ENCODE measurements at places on chromosomes 7 and 10. TPM values are rescaled to one million over a fixed set of nuclear protein-coding genes. Genes with fewer than 3 reads are reported as not detected.

The MORN4 gene
- polyA plus RNA-seq = 16.4 TPM

DNA sequence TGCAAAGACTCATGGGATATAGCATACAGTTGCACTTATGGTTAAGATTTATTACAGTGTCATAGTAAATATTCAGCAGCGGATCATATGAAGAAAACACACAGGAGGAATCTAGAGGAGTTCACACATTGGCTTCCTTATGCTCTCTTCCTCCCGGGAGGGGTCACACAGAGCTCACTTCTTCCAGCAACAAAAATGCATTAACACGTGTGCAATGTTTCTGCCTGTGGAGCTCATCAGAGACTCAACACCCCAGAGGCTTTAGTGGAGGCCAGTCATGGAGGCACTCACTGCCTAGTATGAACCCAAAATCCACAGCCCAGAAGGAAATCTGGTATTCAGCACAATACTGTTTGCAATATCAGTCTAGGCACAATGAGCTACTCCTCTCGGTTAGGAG, 202.8 kb upstream of the PRSS1 start:
- no peak for DNase-seq

The ARHGAP22 gene
- 6.4 TPM for polyA plus RNA-seq

GRCh38 chr10:21318540-21319167, 206.8 kb downstream of the SKIDA1 start:
- DNase-seq = no peak

The OR2A5 gene
- not detected for polyA plus RNA-seq

DNA sequence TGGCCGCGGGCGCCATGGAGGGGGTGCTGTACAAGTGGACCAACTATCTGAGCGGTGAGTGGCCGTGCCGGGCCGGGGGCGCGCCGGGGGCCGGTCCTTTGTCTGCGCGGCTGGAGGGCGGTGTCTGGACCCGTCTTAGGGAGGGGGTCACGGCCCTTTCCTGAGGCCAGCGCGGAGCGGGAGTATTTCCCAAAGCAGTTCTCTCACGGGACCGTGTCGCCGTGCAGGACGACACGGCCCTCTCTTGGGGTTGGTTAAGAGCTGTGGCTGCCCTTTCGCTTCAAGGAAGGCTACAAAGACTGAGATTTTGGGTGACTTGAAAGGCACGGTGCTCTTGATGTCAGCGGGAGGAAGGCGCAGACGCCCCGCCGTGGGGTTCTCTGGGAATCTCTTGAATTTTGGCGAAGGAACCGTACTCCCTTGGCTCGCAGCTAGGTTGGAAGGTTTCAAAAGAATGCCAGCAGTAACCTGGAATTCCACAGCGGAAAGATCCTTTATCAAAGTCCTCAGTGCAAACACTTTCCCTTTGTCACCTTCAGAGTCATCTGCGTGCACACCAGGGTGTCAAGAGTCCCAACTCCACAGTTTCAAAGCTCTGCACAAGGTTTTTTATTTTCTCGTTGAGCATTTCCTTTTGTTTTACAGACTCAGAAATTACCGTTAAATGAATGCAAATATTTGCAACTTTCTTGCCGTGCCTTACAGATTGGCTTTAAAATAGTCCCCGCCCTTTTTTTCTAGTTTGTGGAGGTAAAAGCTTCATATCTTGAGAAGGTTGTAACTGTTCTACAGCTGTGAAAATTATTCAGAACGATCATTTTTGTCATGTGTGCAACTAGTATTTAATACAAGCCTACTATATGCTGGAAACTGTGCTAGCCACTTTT, 780 bp downstream of the PLEKHA8 start:
- no peak for DNase-seq

The COL13A1 gene
- 9.8 TPM for polyA plus RNA-seq

The CCZ1 gene
- 45.2 TPM for polyA plus RNA-seq

DNA sequence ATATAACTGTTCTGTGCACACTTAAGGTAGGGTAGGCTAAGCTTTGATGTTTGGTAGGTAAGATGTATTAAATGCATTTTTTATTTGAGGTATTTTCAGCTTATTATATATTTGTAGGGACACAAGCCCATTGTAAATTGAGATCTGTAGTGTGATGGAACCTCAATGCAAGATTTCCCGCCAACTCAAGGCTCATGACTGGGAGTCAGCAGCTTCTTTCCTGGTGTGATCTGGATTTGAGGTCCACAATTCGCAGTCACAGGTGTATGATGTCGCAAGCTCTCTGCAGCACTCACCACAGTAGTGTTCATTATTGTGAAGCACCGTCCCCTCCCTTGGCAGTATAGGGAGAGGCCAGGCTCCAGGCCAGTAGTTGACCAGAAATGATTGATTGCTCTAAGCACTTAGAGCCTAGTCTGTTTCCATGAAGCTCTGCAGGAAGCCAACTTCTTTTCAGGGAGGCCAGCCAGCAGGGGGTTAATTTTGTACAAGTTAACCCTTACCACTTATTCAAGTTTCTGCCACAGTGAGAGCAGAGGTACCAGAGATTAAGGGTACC, 54.9 kb downstream of the SEM1 start:
- DNase-seq = no peak

DNA sequence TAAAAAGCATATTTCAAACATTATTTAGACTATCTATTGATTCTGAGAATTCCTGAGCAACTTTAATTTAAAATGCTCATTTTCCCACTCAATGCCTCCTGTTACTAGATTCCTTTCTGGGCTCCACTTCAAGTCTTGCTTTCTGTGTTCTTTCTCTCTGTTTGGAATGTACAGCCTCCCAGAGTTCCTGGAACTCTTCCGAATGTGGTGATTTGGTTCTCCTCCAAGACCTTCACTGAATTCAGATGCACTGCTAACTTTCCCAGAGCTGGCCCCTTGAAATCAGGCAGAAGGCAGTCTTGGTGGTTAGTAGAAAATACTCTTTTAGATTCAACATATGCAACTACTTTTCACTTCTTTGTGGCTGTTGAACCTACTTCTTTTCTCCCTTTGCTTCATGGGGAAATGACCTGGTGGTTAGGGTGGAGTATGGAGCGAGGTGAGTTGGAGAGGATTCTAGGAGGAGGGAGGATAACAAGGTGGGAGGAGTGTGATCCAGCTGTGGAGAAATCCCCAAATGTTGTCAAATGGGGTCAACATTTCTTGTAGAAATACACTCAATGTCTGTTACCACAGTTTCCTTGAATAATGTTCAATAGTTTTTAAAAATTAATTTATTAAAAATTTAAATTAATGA, 27.9 kb upstream of the CCDC7 start:
- DNase-seq = peak; percentile 75

DNA sequence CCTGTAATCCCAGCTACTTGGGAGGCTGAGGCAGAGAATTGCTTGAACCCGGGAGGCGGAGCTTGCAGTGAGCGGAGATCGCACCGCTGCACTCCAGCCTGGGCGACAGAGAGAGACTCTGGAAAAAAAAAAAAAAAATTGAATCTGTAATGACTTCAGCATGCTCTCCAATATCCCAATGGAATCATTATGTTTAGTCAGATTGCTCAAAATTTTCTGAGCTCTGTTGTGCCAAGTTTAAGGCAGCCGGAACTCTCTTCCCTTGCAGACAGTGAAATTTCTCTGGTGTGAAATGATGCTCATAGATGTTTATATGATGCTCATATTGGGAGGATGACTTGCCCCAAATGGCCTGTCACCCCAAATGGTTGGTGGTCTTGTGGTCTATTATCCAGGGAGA, 180.9 kb downstream of the CTTNBP2 start:
- no peak for DNase-seq

DNA sequence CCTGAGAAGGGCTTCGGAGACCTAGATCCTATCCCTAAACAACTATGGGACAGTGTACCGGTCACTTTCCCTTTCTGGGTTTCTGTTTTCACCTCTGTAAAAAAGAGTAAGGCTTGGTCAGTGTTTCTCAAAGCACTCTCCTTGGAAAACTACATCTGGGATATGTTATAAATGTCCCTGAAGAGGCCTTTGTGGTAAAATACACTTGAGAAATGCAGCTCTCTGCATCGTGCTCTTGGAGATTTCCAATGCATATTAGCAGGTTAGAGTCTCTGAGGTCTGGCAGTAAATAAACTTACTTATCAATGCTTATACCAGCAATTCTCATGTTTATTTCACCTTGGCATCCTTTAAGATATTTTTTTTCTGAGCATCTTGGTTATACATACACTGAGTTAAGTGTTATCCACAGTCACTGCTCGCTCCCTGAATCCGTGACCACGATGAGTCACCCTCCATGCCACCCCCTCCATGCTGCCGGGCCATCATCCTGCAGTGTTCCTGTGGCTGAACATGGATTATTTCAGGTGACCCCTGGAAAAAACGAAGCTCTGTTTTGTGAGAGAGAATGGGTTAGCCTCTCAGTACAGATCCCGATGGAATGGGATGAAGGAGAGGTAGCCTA, 3.3 kb upstream of the TBXAS1 start:
- DNase-seq = no peak

The MYPN gene
- 9.7 TPM for polyA plus RNA-seq

DNA sequence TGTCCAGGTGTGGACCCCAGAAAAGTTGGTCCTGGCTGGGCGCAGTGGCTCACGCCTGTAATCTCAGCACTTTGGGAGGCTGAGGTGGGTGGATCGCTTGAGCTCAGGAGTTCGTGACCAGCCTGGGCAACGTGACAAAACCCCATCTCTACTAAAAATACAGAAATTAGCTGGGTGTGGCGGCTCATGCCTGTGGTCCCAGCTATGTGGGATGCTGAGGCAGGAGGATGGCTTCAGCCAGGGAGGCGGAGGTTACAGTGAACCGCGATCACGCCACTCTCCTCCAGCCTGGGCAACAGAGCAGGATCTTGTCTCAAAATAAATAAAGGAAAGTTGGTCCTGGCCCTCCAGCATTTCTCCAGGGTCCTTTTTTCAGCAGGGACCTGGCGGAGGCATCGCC, 1.4 kb downstream of the NUDT1 start:
- no peak for DNase-seq

The VKORC1L1 gene
- 21.1 TPM for polyA plus RNA-seq

- no peak for DNase-seq
Observed at GRCh38 chr10:126640401-126640800, 30.1 kb downstream of the C10orf90 start.

DNA sequence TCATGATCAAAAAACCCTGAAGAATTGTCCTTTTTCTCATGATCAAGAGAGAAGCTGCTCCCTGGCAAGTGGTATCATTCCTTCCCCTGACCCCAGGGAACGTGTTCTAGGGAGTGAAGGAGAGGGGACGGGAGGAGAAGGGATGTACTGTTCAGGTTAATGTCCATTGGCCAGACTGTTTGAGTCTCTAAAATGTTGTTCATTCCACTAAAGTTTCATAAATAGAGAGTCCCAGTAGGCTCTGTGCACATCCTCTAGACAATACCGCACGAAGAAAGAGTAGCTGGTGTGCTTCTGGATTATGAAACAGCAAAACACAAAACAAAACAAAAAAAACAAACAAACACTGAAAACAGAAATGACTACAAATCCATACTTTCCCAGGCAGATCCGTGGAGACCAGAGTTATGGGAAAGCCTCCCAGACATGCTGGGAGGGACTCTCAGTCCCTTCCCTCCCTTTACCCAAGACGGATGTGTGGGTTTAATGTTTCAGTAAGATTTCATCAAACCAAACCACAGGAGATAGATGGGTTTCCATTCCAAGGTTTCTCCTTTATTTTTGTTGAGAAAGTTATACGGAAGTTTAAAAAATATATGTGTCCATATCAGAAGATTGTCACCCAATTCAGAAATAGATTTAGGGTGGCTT, 66.5 kb upstream of the TNS3 start:
- DNase-seq = no peak

The NEUROD6 gene
- polyA plus RNA-seq = not detected

DNA sequence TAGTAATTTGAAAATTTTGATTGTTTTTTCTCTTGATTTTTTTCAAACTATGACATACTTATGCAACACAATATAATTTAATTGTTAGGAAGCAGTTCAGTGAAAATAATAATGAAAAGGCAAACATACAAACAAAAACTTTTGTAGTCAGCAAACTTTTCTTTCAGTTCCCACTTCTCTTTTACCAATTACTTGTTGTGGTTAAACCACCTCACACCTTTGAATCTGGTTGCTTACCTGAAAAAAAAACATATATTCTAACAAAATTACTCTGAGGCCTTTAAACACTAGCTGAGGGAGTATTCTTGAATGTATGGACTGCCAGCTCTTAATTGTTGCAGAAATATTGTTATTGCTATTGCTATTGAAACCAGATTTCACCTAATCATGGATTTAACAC, 266.2 kb upstream of the SEMA3C start:
- no peak for DNase-seq

DNA sequence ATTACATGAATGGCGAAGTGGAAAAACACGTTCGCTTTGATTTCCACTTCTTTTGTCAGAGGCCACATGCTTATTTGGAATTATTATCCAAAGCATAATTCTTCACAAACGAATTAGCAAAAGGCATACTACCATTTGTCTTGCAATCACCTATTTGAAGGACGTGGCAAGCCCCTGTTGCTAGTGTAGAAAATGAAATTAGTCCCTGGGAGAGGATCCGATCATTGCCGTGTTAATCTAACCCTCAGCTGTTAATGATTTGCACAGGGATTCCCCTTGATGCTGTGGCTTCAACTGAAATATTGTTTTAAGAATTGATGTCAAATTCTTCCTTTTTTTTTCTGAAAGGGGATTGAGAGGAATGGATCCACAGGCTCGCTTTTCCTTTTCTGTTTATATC, 4.6 kb downstream of the AGMO start:
- no peak for DNase-seq

- DNase-seq = no peak
Observed at GRCh38 chr7:139294951-139295575, 46.1 kb upstream of the FMC1 start.

DNA sequence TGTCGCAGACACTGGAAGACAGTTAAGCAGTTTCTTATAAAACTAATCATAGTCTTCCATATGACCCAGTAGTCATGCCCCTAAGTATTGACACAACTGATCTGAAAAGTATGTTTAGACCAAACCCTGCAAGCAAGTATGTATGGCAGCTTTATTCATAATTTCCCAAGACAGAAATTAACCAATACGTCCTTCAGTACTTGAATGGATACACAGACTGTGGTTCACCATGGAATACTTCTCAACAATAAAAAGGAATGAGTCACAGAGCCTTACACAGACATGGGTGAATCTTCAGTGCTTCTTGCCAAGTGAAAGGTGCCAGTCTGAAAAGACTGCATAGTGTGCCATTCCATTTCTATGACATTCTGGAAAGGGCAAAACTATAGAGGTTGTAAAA, 50.2 kb upstream of the AKR1E2 start:
- DNase-seq = peak; percentile 65

GRCh38 chr7:1593091-1593866, 23.4 kb upstream of the PSMG3 start:
- DNase-seq = no peak

DNA sequence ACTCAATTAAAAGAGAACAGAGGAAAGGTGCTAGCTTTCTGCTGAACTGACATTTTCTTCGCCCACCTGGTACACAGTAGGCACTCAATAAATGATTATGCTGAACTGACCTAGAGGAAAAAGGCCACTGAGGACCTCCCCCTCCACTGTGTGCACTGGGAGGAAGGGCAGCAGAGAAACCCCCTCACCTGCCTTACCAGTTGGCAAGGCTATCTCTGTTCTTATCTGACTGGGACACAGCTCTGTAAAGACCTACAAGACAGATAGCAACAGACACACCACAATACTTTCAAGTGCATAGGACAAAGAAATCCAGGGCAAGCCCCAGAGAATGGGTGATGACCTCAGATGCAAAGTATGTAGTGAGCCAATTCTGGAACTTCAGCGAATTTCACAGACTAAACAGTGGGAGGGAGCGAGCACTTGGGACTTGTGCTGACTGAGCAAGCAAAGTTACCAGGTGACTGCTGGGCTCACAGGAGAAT, 30.4 kb downstream of the PDLIM1 start:
- DNase-seq = peak; percentile 76

- no peak for DNase-seq
Observed at GRCh38 chr7:8120390-8121058, 141.4 kb downstream of the ICA1 start.

All from BJ (cell line).